ENCODE measurements at places on chromosomes 6 and 20. TPM values are rescaled to one million over a fixed set of nuclear protein-coding genes. Genes with fewer than 3 reads are reported as not detected.

Gene SLC22A7
- not detected for total RNA-seq

Gene EPPIN
- not detected for total RNA-seq

Gene PPP1R3G
- total RNA-seq: 1.7 TPM

Gene CYP39A1
- 0.09 TPM for total RNA-seq

Gene SRMS
- not detected for total RNA-seq

Gene ENTPD6
- 108 TPM for total RNA-seq

Gene SLC35F1
- total RNA-seq: not detected

Gene VSX1
- total RNA-seq: 0.83 TPM

Gene CNPY3
- total RNA-seq: 43.4 TPM

Gene PNLDC1
- total RNA-seq: 0.17 TPM

Gene MOG
- total RNA-seq: not detected

Gene LHFPL5
- 0.13 TPM for total RNA-seq

Gene CDSN
- not detected for total RNA-seq

Gene EIF6
- 409 TPM for total RNA-seq

Gene GPX5
- total RNA-seq: not detected

Gene COL12A1
- 5.0 TPM for total RNA-seq

Gene HLA-DOB
- total RNA-seq: 0.14 TPM

Gene VWA7
- total RNA-seq: 2.0 TPM

Gene CRISP2
- not detected for total RNA-seq

Gene LRFN2
- not detected for total RNA-seq
